ENCODE measurements at places on chromosomes 13 and 19.
A peak's percentile ranks its signal among the peaks of the same experiment; 100 is the strongest.

- no peaks in the 10 kb centered on the region for H3K36me3 ChIP-seq
- H3K27me3 ChIP-seq, result no peaks in the 10 kb centered on the region
Observed at GRCh38 chr13:105908586-105908985, 626.9 kb downstream of the EFNB2 start.

DNA sequence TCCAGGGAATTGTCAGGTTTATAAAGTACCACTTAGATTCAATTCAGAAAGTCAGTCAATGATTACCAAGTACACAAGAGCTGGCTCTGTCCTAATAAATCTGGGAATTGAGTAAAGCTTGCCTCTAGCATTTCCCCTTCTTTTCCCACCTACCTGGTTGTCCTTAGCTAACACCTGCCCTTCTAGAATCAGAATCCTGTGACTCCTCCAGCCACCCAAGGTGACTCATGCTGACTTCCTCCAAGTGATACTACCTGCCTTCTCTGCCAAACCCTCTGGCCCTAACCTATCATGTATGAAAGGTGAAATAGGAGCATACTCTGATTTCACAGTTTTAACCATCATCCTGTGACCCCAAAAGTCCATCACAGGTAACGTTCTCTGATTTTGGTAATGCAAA, 151.2 kb downstream of the DIAPH3 start:
- no peaks in the 10 kb centered on the region for H3K27me3 ChIP-seq
- H3K36me3 ChIP-seq, result no peaks in the 10 kb centered on the region
- H3K4me1 ChIP-seq, result no peaks in the 10 kb centered on the region
- no peak overlapping the region for H3K4me3 ChIP-seq
- no peak overlapping the region for H3K27ac ChIP-seq

DNA sequence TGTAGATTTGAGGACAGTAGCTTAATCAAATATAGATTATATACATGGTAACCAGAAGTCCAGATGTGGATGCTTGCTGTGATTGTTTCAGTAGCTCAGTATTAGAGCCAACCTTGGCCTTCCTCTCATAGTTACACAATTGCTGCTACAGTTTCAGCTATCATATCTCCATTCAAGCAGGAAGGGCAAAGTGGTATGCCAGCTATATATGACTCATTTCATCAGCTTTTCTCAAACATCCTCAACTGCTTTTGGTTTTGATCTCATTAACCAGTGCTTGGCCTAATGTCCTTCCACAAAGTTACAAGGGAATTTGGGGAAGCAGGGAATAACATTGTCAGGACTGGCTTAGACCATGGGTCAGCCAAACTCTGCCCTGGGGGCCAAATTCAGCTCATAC, 73.0 kb upstream of the MAB21L1 start:
- no peak for DNase-seq
- H3K4me3 ChIP-seq, result no peak overlapping the region
- no peak overlapping the region for H3K27ac ChIP-seq
- no peaks in the 10 kb centered on the region for H3K4me1 ChIP-seq

DNA sequence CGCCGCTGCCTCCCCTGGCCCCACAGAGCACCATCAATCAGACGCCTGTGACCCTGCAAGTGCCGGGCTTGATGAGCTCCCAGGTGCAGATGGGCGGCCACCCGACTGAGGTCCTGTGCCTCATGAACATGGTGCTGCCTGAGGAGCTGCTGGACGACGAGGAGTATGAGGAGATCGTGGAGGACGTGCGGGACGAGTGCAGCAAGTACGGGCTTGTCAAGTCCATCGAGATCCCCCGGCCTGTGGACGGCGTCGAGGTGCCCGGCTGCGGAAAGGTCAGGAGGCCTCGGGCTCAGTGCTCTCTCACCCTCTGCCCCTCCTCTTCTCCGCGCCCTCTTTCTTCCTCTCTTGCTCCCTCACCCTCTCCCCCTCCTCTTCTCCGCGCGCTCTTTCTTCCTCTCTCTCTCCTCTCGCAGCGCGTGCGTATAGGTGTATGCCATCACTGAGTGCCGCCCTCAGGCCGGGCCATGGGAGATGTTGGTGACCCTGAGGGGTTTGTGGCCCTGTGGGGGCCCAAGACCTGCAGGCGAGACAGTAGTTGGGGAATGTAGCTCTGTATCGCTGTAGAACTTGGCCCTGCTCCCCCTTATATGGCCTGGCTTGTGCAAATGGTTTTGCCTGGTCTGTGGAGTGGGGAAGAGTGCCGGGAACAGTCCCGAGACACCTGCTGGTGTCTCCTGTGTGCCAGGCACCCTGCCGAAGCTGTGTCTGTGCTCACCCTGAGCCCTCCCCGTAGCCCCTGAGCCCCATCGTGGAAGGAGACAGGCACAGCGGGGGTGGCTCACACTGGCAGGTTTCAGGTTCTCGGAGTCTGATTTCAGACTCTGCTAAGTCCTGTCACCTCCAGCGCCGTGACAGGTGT, 5.4 kb upstream of the EPN1 start:
- no peak overlapping the region for H3K4me3 ChIP-seq
- peaks cover 68% of the 10 kb centered on the region for H3K36me3 ChIP-seq
- no peak for DNase-seq
- H3K27me3 ChIP-seq, result no peaks in the 10 kb centered on the region
- H3K4me1 ChIP-seq, result peaks cover 16% of the 10 kb centered on the region

- no peak overlapping the region for H3K4me3 ChIP-seq
- no peak overlapping the region for H3K27ac ChIP-seq
- no peaks in the 10 kb centered on the region for H3K4me1 ChIP-seq
- H3K36me3 ChIP-seq, result no peaks in the 10 kb centered on the region
Observed at GRCh38 chr13:97212601-97213040, 9.5 kb upstream of the MBNL2 start.

DNA sequence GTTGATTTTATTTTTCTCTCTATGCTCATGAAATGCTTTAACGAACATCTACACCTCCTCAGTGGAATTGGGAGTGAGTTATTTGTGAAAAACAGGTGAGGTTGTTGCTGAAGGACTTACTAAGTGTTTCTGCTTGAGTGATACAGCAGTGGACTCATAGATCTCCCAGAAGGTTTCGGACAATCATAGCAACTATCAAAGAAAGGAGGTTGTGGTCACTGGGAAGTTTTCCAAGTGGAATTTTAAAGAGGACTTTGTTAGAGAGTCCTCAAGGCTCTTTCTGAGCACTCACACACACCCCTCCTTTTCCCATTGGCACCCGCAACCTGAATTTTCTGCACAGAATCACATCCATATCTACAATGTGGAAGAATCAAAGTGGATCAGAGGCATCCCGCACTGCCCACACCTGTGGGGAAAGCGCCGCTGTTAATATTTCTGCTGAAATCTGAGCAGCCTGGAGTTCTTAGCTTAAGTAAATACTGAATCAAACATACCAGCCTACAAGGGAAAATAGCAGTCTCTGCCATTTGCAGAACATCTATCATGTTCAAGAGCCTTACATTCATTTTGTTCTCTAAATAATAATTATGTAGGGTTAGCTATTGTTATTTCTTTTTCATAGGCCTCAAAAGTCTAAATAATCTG, 719.4 kb downstream of the DIAPH3 start:
- H3K4me1 ChIP-seq, result no peaks in the 10 kb centered on the region
- H3K27ac ChIP-seq, result no peak overlapping the region
- no peak for DNase-seq
- no peak overlapping the region for H3K4me3 ChIP-seq
- no peaks in the 10 kb centered on the region for H3K27me3 ChIP-seq
- no peaks in the 10 kb centered on the region for H3K36me3 ChIP-seq

DNA sequence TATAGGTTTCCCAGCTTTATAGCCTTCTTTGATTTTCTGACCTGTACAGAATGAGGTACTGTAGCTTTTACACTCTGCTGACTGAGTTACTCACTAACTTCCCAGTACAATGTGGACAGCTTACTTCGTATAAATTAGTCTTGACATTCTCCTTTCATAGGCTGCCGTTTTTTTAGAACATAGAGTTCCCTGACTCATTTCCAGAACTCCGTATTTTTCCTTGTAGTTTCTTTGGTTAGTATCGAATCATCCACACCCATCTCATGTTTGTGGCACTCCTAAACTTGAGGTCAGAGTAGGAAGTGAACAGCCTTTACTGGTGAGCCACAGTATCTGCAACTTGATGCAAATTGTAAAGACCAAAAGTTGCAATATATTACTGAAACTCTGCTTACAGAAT, 303.9 kb downstream of the SLITRK5 start:
- no peak for DNase-seq
- H3K36me3 ChIP-seq, result no peaks in the 10 kb centered on the region
- no peaks in the 10 kb centered on the region for H3K27me3 ChIP-seq
- no peak overlapping the region for H3K4me3 ChIP-seq
- H3K27ac ChIP-seq, result no peak overlapping the region

DNA sequence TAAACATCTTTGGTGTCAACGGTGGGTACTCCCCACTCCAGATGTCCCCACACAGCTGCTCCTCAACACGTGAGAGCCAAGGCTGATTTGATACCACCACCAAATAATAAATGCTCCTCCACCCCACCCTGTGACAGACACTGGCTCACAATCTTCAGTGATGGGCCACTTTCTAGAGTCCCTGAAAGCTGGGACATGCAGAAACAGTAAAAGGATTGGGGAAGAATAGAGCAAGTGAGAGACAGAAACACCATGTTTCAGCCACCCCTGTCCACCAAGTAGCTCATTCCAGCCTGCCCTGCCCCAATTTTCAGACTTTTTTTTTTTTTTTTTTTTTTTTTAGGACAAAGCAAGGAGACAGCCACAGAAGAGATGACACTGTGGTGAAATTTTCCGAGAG, 1.6 kb downstream of the SLC46A3 start:
- no peak overlapping the region for H3K4me3 ChIP-seq
- H3K27ac ChIP-seq, result peak overlapping the region; percentile 96
- no peak for DNase-seq
- peaks cover 30% of the 10 kb centered on the region for H3K4me1 ChIP-seq
- H3K27me3 ChIP-seq, result no peaks in the 10 kb centered on the region

GRCh38 chr13:76677043-76677442, 209.2 kb downstream of the KCTD12 start:
- DNase-seq, result no peak
- no peak overlapping the region for H3K4me3 ChIP-seq
- H3K36me3 ChIP-seq, result no peaks in the 10 kb centered on the region
- no peaks in the 10 kb centered on the region for H3K4me1 ChIP-seq

GRCh38 chr13:85575110-85575509, 224.1 kb downstream of the SLITRK6 start:
- H3K27me3 ChIP-seq, result no peaks in the 10 kb centered on the region
- no peaks in the 10 kb centered on the region for H3K36me3 ChIP-seq

GRCh38 chr19:35491836-35492360, 1.6 kb upstream of the KRTDAP start:
- H3K36me3 ChIP-seq, result no peaks in the 10 kb centered on the region
- no peaks in the 10 kb centered on the region for H3K4me1 ChIP-seq
- no peak for DNase-seq
- no peak overlapping the region for H3K4me3 ChIP-seq
- no peaks in the 10 kb centered on the region for H3K27me3 ChIP-seq

DNA sequence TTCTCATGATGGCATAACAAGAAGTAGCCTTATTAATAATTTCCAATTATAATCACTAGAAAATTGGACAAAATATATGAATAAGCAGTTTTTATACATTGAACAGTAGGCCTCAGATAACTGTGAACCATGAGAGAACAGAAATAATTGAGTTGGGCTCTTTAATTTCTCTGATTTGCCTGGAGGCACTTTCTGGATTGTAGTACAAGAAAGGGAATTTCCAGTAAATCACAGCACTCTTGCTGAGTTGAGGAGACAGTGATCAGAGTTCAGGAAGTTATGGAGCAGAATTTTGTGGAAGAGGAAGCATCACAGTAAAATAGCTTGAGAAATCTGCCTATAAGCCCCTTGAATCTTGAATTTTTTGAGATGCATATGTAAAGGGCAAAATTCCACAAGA, 216.2 kb downstream of the MAB21L1 start:
- H3K27me3 ChIP-seq, result no peaks in the 10 kb centered on the region
- no peak overlapping the region for H3K4me3 ChIP-seq
- no peaks in the 10 kb centered on the region for H3K4me1 ChIP-seq
- H3K36me3 ChIP-seq, result no peaks in the 10 kb centered on the region
- no peak for DNase-seq
- no peak overlapping the region for H3K27ac ChIP-seq

DNA sequence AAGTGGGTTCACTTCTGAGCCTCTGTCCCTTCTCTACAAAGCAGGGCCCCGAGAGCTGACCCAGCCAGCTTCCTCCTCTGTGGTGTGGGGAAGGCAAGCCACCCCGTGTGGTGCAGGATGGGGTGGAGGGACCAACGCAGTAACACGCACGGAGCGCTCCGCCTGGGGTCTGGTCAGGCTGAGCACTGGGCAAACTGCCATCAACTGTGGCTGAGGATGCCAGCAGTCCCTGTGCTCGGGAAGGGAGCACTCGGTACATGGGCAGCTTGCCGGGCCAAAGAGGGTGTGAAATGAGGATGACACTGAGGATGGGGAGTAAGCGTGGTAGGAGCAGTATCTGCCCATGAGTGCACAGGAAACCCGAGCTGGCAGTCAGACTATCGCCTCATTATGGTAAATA, 7.6 kb upstream of the GMIP start:
- no peak overlapping the region for H3K4me3 ChIP-seq
- peaks cover 92% of the 10 kb centered on the region for H3K36me3 ChIP-seq
- H3K27ac ChIP-seq, result peak overlapping the region; percentile 49
- no peak for DNase-seq

DNA sequence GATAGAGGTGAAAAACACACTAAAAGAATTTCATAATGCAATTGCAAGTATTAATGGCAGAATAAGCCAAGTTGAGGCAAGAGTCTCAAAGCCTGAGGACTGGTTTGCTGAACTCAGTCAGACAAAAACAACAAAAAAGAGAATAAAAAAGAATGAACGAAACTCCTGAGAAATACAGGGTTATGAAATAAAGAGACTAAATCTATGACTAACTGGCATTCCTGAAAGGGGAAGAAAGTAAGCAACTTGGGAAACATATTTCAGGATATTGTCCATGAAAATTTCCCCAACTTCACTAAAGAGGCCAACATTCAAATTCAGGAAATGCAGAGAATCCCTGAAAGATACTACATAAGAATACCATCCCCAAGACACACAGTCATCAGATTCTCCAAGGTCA, 47.8 kb downstream of the UBL3 start:
- no peak for DNase-seq
- H3K4me3 ChIP-seq, result no peak overlapping the region
- H3K4me1 ChIP-seq, result peaks cover 20% of the 10 kb centered on the region
- H3K27me3 ChIP-seq, result no peaks in the 10 kb centered on the region
- no peak overlapping the region for H3K27ac ChIP-seq
- H3K36me3 ChIP-seq, result no peaks in the 10 kb centered on the region

DNA sequence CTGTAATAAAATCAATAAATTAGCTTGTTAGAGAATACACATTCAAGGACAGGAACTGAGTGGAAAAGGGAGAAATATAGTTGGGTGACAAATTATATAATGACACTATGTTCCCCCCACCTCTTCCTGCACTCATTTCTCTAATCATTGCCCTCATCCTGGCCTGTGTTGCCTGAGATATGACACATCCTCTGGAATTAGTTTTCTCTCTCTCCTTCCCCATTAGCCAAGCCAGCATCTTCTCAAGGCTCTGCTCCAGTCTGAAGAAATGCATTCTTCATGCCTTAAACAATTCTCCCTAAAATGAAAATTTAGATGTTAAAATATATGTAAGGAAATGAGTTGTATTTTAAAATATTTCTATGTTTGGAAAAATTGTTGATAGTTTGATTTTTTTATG, 280.3 kb downstream of the POU4F1 start:
- no peak overlapping the region for H3K4me3 ChIP-seq
- H3K4me1 ChIP-seq, result no peaks in the 10 kb centered on the region
- no peaks in the 10 kb centered on the region for H3K36me3 ChIP-seq
- DNase-seq, result no peak
- no peak overlapping the region for H3K27ac ChIP-seq

- peak; percentile 96 for DNase-seq
- no peaks in the 10 kb centered on the region for H3K27me3 ChIP-seq
- peak overlapping the region; percentile 79 for H3K27ac ChIP-seq
- peaks cover 13% of the 10 kb centered on the region for H3K4me1 ChIP-seq
- no peaks in the 10 kb centered on the region for H3K36me3 ChIP-seq
Observed at GRCh38 chr19:3047496-3048189, 14.7 kb downstream of the TLE5 start.

All from right atrium auricular region (tissue), 2 donors.